ENCODE measurements at places on chromosomes 3 and 15.

- no peak for DNase-seq
Observed at GRCh38 chr3:13746385-13746784, 133.5 kb downstream of the WNT7A start.

DNA sequence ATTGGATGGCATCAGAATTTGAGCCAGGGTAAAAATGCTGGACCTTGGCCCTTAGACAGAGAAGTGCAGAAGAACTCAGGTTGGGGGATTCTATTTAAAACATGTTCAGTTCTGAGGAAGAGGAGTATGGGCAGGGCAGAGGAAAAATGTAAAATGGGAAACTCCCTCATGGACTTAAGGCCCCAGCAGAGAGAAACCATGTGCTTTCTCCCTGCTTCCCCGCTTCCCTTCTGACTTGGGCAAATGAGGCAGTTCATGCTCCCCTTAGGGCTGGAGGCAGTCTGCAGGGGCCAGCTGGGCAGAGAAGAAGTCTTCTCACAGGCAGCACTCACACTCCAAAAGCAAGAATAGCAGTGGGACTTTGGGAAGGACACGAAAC is 9.9 kb upstream of the NUDT16 start:
- no peak for DNase-seq

DNA sequence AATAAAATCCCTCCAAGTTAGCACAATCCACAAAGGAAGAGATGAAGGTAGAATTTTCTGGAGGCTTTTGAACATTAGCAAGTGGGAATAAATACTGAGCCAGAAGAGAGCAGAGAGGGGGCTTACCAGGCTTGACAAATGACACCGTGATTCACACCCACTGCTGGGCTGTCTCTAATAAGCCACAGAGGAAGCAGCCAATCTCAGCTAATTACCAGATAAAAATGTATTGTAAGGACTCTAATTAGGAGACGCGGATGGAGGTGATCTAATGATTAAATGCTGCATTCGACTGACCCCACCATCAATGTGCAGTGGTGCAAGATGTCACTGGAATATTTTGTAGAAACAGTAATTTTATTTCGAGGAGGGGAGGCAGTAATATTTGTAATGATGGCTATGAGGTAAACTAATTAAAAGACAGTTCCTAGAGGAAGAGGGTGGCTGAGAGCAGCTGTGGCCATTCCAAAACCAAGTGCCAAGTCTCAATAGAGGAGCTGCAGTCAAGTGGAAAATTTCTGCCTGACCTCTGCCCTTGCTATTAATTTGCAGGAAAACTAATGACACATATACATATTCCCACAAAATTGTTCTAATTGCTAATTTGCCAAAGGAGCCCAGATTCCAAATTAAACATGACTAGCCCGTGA is 602.2 kb downstream of the FOXP1 start:
- DNase-seq: no peak

- no peak for DNase-seq
Observed at GRCh38 chr15:54387799-54388198, 409.6 kb downstream of the UNC13C start.

DNA sequence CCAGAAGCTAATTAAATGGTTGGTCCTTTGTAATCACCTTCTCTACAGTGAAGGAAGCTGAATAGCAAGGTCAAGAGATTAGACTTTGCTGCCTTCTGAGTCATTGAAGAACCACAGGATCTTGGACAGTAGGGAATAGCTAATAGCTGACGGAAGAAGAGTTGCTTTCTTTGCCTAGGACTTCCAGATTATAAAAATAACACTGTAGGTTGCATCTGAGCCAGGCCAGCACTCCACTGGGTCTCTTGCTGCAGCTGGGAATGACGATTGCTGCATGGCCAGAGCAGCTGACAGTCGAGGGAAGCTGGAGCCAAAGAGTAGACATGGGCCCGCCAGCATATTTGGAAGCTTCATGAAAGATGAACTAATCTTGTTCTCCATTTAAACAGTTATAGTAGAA is 81.5 kb upstream of the KCNMB2 start:
- DNase-seq: no peak

GRCh38 chr3:141278196-141279076 is 46.8 kb downstream of the PXYLP1 start:
- no peak for DNase-seq

DNA sequence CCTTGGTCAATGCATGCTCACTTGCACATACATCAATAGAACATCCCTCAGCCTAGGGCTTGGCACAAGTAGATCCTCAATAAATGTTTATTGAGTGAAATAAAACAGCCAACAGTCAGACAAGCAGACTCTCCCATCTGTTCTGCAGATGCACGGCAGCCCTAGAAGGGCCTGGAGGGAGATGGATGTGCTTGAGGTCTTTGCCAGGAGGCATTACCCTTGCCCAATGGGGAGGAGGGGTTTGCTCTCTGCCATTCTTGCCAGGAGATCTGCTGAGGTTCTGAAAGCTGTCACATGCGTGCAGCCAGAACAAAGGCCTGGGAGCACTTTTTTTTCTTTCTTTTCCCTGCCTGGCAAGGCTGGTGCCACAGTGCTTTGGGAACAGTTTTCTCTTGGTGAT is 349.3 kb upstream of the THRB start:
- no peak for DNase-seq

DNA sequence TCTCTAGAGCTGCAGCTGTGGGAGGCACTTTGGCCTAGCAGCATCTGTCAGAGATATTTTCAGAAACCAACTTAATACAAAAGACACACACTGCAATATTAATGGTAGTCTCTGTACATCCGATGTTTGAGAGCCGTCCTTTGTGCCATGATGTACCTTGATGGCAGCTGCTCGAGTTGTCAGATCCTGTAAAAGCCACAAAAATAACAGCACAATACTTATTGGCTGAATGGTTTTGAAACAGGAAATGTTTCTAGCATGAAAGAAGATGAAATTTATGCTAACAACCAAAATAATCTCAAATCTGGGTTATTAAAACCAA is 445.5 kb upstream of the TBL1XR1 start:
- no peak for DNase-seq

DNA sequence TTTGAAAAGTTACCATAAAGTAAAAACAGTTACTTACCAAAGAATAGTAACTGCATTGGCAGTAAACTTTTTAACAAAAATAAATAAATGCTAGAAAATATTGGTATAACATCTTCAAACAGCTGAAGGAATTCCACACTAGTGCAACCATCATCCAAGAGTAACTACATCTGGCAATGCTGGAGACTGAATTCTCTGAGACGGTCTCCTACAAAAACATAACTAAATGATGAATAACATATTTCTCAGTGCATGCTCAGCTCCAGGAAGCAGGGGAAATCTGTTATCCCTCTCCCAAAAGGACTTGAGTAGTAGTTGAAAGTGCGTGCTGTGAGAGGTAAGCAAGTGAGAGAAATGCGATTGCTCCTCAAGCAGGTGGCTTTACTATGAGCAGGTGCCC is 526.8 kb upstream of the CCDC54 start:
- DNase-seq: no peak

DNA sequence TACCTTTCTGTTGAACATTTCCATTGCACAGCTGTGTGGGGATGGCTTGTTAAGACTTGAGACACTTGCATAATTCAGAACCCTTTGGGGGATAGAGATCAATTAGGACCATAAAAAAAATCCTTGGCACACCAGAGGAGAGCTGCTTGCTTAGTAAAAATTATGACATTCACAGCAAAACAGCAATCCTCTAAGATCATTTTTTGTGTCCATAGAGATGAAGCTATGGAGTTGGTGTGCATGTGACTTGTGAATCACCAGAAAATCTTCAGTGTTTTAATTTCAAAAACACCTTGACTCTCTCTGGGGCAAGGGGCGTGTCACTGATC is 7.7 kb downstream of the COL8A1 start:
- DNase-seq: no peak

- DNase-seq: no peak
Observed at GRCh38 chr3:184414418-184415202, 34.8 kb downstream of the CHRD start.

DNA sequence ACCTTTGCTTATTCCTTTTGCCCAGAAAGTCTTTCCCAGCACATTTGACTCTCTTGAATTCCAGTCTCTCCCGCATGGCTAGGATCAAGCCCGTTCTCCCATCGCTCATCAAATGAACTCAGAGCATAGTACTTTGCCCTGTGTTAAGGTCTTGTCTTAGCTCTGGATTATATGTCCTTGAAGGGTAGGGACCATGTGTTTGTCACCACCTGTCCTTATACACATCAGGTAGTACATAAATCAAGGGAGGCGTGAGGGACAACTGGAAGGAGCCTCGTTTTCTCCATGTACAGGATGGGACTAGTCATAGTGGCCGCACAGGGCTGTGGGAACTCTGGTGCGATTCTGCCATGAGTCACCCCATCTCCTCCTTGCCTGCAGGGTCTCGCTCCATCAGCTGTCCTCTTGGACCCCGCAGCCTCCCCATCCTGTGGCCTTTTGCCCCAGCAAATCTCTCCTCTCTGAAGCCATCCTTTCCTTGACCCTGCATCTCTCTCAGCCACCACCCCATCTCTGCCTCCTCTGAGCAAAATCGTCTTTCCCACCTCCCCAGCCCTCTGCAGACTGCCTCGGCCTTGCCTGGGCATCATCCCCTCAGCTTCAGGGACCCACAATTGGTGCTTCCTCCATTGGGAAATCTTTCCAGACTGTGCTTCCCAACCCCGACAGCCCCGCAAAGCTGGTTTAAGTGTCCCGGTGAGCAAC is 33.4 kb upstream of the RAB6B start:
- DNase-seq: no peak
